ENCODE measurements at places on chromosomes 5 and 9.

GRCh38 chr9:70491426-70492318 lies 77.2 kb upstream of the KLF9 start:
- DNase-seq: no peak

- DNase-seq: no peak
These were observed 17.5 kb downstream of the WHRN start for GRCh38 chr9:114487607-114488300.

DNA sequence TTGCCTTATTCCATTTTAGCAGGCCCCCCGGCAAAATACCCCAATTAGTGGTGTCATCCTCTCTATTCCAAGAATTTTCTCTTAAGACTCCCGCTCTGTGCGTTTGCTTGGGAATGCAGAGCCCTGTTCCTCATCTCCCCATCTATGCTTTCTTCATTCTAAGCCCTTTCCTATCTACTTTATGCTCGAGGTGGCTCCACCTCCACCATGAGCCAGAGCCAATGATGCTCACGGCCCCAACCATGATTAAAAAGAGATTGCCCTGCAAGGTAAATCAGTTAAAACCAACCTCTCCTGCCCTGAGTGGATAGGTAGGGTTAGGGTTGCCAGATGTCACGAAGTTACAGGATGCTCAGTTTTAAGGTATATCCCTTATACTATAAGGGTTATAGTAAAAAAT lies 677 bp upstream of the TXNDC15 start:
- no peak for DNase-seq

- no peak for DNase-seq
These were observed 56.4 kb downstream of the MRPL36 start for GRCh38 chr5:1743061-1743768.

- DNase-seq: no peak
These were observed 103.3 kb downstream of the SYK start for GRCh38 chr9:90904706-90905478.

GRCh38 chr5:94442991-94443390 lies 175.4 kb downstream of the KIAA0825 start:
- DNase-seq: no peak

DNA sequence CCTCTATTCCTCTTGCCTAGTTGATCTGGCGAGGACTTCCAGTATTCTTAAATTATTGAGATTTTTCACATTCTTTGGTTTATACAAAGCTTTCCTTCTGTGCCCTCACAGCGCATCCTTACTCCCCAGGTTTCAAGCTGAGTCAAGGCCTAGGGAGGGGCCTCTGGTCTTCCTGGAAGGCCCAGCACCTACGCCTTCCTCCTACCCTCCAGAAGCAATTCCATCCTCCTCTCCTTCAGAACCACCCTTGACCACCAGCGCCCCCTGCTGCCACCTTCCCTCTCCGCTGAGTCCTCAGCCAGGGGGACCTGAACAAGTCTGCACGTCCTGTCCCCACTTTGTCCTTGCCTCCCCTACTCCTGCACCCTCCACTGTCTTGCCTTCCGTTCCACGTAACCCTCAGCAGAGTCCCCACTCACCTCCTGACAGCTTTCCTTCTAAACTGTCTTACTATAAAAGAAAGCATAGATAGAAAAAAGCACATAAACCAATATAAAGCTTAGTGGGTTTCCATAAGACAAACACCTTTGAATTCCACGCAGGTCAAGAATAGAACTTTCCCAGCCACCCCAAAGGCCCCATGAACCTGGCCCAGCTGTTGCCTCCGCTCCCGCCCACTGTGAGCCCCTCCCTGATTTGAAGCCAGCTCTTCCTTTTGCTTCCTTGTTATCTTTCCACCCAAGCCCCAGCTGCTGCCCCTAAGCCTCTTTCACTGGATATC lies 63.0 kb upstream of the CTSL start:
- DNase-seq: no peak

Measured in stimulated activated CD8-positive, alpha-beta memory T cell treated with anti-CD3 and anti-CD28 coated beads, Interleukin-7, amount 100 ng/mL, for 1 hour (primary cell).